Mesothelial cell of epicardium (in vitro differentiated cells): ENCODE measurements at places on chromosomes 7 and 10.

DNA sequence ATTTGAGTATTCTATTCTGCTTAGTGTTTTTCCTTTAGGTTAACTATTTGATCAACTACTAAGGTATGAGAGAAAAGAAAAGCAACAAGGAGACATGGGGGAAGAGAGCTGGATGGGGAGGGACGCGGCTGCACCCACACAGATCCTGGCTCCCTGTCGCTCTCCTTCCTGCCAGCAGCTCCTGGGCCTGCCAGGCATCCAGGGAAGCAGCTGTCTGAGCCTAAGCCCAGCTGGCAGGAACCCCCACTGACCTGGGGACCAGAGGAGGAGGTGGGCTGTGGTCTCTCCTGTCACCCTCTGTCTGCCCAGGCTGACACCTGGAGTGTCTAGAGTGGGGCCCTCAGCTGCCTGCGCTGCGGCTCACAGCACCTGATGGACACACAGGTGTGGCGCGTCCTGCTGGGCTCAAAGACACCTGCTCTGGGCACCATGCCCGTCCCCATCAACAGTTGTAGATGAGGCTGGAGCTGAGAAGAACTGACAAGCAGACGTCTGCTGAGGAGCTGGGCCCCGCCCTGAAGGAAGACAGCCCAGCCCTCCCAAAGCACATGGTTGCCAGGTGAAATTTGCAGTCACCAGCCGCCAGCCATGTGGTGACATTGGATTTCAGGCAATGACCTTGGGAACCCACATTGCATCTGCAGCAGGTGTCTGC is 207.9 kb downstream of the PLXNA4 start:
- DNase-seq, result no peak

DNA sequence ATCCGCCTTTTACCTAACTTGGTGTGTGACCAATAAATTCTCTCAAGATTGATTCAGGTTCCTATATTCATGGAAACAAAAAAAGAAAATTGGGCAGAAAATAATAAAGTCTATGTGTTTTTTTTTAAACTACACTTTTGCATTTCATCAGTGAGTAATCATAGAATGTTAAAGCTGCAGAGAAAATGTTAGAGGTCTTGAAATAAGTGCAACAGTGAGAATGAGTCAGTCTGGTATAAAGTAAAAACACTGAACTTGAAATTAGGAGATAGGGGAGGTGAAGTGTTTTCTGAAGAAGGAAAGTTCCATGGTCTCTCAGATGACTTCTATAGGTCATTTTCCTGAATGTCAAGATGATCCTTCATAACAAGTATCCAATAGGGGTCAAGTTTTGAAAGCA is 202.6 kb upstream of the NRP1 start:
- no peak for DNase-seq

- DNase-seq, result no peak
Measured at GRCh38 chr7:111168182-111168581, 77.3 kb downstream of the LRRN3 start.

- no peak for DNase-seq
Measured at GRCh38 chr7:27359181-27360125, 116.9 kb downstream of the EVX1 start.

DNA sequence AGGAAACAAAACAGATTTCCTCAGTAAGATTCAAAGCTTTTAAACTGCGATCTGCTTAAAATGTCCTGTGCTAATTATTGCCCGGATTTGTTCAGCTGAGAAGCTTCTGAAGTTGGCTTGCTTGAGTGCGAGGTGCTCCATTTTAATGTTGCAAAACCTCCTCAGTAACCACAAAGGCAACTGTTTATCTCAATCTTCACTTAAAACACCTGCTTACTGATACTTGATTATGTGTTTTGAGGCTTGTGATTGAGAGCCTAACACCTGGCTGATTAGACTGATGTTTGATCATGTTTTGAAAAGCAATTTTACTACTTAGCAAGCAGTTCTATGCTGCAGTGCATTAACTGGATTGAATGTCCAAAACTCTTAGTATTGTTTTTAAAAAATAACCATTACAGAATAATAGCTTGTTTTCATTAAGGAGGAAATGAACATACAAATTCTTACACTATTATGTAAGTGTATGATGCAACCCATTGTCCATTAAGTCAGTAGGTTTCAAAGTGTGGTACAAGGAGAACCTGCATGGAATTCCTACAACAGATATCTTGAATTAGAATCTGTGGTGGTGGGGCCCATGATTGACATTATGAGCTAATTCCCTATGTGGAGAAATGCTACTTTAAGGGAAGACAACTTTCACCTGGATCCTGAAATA is 96.9 kb upstream of the FAM180A start:
- DNase-seq, result no peak
